ENCODE measurements at places on chromosomes 3 and 15.

DNA sequence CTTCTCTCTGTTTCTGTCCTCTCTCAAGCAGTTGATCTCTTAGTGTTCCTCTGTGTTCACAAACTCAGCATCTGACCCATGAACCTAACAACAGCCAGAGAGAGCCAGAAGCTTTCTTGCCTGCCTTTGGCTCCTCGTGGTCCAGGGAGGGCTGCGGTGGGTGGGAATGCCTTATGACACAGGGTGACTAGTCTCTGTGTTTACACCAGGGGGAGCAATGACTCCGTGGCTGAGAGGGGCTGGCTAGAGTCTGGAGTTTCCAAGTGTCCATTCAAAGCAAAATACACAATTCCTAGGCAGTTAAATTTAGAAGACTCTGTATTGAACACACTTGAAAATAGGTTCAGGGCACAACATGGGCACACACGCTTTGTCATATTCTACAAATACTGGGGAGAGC lies 370.0 kb upstream of the FRG2C start:
- DNase-seq, result peak; percentile 67

DNA sequence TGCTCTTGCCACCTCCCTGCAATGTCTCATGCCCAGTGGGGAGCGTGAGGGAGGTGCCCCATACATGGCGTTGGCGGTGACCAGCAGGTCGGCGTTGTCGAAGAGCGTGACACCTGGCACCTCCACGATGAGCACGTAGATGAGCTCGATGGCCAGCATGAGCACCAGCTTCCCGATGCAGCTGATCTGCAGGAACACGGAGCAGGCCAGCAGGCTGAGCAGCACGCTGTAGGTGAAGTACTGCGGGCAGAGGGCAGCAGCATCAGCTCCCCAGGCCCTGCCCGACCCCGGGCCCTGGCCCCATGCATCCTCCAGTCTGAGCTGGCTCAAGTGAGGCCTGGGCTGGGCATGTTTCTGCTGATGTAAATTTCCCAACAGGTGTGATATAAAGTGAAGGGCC lies 98.3 kb downstream of the SEC22A start:
- DNase-seq, result no peak

DNA sequence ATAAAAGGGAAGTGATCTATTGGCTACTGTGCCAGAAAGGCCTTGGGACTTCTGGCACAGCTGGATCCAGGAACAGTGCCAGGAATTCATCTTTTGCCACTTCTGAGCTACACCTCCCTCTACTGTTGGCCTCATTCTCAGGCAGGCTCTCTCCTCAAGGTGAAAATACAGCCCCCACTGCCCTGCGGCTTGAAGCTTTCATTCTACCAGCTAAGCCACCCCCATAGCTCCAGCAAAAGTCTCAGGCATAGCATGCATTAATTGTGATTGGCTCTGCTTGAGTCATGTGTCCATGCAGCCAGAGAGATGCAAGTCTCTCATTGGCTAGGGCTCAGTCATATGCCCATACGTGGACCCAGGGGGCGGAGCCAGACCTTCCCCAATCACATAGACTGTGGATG lies 142.4 kb downstream of the TPRA1 start:
- DNase-seq, result no peak

DNA sequence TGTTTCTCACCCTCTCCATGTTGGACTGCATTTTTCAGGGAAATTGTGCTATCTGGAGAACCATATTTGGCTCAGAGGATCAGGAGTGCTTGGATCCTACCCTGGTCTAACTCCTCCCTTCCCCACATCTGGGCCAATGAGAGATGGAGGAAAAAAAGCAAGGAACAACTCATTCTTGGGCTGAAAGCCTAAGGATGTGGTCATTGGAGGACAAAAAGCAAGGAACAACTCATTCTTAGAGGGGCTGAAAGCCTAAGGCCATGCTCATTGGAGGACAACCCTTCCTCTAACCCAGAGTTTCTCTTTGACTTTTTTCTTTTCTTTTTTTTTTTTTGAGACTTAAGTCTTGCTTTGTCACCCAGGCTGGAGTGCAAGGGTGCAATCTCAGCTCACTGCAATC lies 48.6 kb upstream of the CHRNB4 start:
- DNase-seq, result no peak

DNA sequence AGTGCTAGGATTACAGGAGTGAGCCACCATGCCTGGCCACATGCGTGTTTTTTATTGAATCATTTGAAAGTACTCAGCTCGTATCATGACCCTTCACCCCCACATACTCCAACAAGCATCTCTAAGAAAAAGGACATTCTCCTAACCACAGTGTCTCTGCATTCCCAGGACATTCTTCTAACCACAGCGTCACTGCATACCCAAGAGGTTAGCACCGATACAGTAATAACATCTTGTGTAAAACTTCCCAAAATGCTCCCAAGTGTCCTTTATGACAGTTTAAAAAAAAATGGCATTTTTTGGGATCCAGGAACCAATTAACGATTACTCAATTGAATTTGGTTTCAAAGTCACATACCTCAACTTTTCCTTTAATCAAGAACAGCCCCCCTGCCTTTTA lies 39.6 kb downstream of the FLNB start:
- peak; percentile 48 for DNase-seq

- DNase-seq, result peak; percentile 38
Measured at GRCh38 chr3:128133273-128133883, 9.8 kb upstream of the RUVBL1 start.

- DNase-seq, result peak; percentile 51
Measured at GRCh38 chr3:161420746-161421145, 49.4 kb upstream of the SPTSSB start.

GRCh38 chr3:119338754-119339153 lies 44.6 kb downstream of the ARHGAP31 start:
- peak; percentile 64 for DNase-seq

- no peak for DNase-seq
Measured at GRCh38 chr3:54547846-54548245, 380.0 kb downstream of the LRTM1 start.

GRCh38 chr3:119815716-119816115 lies 33.8 kb downstream of the NR1I2 start:
- no peak for DNase-seq

GRCh38 chr3:197376020-197376419 lies 77.6 kb upstream of the DLG1 start:
- no peak for DNase-seq

GRCh38 chr3:16168211-16168610 lies 6.3 kb upstream of the GALNT15 start:
- no peak for DNase-seq

GRCh38 chr3:18703798-18704197 lies 278.7 kb upstream of the SATB1 start:
- no peak for DNase-seq

DNA sequence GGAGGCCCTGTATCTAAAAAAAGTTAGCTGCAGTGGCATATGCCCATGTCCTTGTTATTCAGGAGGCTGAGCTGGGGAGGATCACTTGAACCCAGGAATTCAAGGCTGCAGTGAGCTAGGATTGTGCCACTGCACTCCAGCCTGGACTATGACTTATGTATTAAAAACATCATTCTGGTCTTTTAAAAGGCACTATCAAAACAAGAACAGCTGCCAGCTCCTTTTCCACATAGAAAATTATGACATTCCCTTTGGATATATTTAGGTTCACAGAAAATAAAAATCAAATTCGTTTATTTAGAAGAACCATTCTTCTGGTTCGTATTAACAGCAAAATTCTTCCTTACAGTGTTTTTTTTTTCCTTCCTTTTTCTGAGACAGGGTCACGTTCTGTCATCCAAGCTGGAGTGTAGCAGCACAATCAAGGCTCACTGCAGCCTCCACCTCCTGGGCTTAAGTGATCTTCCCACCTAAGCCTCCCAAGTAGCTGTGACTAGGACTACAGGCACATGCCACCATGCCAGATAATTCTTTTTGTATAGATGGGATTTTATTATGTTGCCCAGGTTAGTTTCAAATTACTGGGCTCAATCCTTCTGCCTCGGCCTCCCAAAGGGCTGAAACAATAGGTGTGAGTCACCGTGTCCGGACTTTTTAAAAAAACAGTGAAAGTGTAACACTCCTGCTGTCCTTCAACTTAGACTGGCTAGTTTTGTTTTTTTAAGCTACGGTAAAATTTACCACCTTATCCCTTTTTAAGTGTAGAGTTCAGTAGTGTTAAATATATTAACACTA lies 13.9 kb downstream of the ICE2 start:
- DNase-seq, result no peak

DNA sequence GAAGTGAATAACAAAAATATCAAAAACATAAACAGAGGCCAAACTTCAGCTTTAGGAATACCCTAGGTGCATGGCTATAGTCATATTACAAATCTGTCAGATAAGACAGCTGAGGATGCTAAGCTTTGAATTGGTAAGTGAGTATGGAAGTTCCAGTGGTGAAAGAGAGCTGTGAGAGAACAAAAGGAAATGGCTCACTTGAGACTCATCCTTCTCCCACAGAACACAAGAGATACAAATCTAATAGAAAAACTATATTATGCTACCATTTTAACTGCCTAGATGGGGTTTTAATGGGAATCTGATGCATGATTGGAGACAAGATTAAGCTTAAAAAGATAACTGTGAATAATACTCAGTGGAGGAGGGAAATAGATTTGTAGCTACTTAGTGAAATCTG lies 21.5 kb upstream of the PEX5L start:
- DNase-seq, result no peak

GRCh38 chr15:38696109-38696727 lies 131.6 kb upstream of the RASGRP1 start:
- DNase-seq, result no peak

DNA sequence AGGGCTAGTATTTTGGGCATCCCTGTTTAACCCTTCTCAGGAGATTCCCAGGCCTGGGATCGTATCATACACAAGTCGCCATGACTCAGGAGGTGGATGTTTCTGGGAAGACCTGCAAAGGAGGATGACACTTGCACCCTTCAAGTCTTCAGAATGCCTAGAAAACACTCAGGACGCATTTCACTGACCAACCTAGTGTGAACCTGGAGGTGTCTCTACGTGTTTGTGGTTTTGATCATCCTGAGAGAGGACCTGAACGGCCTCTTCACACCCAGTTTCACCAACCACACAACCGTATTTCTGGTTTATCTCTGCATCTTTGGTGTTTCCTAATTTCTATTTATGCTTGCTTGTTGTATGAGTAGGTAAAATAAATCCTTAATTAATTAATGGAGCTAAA lies 2.8 kb upstream of the CLDND1 start:
- no peak for DNase-seq
